ENCODE measurements at places on chromosomes 12 and 14.

- no peak for DNase-seq
These were observed 1386.6 kb downstream of the AACS start for GRCh38 chr12:126451809-126452208.

DNA sequence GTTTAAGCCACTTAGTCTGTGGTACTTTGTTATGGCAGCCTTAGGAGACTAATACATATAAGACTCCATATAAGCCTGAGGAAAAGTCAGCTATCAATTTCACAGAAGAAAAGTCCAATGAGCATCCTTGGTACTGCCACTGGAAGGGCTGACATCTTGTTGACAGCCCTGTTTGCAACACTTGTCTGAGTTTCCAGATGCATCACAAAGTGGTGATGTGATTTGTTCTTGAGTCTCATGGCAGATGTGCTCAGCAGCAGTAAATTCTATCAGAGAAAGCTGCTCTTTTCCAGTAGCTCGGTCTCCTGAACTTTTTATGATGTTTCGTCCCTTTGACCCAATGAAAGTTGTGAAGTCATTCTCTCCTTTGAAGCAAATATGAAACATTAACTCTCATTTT is 54.3 kb downstream of the STON2 start:
- no peak for DNase-seq

DNA sequence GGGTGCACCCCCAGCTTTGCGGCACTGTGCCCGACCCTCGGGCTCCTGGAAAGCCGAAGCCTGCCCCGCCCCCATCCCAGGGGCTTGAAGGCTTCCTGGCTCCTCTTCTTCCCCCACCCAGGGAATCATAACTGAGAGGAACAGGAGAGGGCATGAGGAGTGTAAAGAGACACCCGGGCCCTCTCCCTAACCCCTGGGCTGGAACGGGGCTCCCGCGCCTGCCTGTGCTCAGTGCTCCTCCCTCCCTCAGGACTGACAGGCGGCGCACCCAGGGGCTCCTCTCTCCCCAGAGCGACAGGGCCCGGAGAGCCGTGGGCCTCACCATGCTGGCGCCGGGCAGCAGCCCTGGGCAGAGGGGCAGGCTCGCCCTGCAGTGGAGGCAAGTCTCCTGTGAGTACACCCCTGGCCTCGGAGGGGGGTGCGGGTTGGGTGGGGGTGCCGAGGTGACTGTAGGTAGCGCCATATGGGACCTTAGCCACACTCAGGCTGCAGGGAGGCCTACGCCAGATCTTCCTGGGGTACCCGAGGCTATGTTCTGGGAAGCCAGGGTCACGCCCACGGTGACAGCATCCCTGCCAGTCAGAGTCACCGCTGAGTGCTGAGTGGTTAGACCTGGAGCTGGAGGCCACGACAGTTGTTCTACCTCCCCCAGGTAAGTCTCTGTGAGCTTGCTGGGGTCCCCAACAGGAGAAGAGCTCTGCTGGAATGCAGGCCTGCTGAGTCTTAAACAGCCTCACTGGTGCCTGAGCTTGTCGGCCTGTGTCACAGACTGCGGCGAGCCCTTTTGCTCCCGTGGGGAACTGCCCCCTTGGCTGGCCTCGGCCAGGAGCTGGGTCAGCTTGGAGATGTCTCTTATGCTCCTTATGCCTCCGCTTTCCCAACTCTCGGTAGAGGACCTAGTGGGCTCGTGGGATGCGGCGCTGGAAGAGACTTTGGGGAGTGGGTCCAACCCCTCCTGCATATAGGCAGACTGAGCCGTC is 7.8 kb downstream of the LRTM2 start:
- no peak for DNase-seq

DNA sequence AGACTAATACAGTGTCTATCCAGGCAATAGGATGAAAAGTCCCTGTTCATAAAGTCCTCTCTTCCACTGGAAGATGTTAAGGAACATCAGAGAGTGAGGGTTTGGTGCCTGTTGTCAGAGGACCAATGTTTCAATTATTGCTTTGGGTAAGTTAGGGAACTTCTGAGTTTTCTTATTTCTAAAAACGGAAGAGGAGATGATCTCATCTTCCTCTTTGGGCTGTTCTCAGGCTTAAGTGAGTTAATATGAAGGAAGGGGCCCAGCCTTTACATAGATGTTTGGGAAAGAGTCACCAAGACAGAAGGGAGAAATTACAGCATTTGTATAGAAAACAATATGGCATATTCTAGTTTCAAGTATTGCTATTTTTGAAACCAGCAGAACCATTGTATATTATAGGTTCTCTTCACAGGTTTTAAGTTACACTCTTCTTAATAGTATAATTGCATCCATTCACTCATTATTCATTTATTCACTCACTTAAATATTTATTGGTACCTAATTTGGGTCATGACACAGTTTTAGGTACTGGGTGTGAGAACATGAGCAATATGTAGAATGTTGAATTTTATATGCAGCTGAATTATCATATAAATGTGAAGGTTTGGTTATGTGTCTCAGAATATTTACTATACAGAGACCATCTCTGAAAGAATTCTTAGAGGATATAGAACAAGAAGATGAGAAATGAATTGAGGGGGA is 68.5 kb upstream of the LRIG3 start:
- DNase-seq, result no peak

DNA sequence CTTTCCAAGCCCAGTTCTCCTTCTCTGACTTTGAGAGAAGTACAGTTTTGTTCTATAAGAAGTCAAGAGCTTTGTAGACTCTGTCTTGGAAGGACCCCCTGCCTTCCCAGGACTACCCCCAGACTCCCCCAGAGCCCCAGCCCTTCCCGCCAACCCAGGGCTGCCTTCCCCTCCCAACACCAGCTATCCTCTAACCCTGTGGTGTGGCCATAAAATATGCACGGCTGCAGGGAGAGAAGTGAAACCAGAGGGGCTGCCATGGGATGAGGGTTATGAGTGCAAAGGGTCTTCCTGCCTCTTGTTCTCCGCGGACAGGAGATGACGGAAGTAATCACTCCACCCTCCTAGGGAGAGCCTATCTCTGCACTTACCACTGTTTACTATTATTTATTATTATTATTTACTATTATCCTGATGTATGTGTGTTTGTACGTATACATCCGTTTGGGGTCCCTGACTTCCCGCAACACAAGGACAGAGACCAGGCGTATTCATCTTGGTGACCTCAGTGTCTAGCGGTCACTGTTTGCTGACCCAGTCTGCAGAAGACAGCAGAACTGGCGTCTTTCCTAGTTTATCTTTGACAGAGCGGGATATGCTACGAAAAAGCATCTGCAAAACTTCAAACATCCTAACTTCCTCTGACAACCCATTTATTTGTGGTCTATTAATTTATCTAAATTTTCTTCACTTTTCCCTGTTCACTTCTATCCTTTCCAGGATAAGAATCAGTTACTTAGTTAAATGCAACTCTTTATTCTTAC is 3.5 kb upstream of the SCNN1A start:
- DNase-seq, result no peak

- DNase-seq, result no peak
These were observed 35.0 kb downstream of the KITLG start for GRCh38 chr12:88544991-88545980.

GRCh38 chr12:76518699-76519098 is 40.9 kb downstream of the OSBPL8 start:
- no peak for DNase-seq

GRCh38 chr14:102505000-102505619 is 4.5 kb downstream of the ANKRD9 start:
- no peak for DNase-seq

GRCh38 chr14:31510222-31510621 is 22.4 kb upstream of the GPR33 start:
- peak; percentile 27 for DNase-seq

All from COR-L47 (cell line).